ENCODE measurements at places on chromosomes 4 and X.
A peak's percentile ranks its signal among the peaks of the same experiment; 100 is the strongest.

DNA sequence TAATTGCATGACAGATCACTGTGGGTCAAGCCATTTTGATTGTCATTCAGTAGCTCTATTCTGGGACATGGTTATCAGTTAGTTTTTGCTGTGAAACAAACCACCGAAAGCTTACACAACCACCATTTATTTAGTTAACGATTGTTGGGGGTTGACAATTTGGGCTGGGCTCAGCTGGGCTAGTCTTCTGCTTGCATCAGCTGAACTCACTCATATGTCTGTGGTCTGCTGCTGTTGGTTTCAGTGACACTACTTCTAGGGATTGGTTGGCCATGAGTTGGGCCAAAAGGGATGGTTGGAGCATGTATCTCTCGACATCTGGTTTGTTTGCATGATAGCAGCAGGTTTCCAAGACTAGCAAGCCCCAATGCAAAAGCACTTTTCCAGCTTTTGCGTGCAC lies 5.3 kb upstream of the SMIM10 start:
- no peak for DNase-seq

- DNase-seq = no peak
Measured at GRCh38 chr4:21529214-21529613, 419.4 kb downstream of the KCNIP4 start.

GRCh38 chrX:53997724-53998123 lies 46.5 kb downstream of the PHF8 start:
- no peak for DNase-seq

- peak; percentile 29 for DNase-seq
Measured at GRCh38 chr4:173501592-173502150, 28.4 kb downstream of the HAND2 start.

DNA sequence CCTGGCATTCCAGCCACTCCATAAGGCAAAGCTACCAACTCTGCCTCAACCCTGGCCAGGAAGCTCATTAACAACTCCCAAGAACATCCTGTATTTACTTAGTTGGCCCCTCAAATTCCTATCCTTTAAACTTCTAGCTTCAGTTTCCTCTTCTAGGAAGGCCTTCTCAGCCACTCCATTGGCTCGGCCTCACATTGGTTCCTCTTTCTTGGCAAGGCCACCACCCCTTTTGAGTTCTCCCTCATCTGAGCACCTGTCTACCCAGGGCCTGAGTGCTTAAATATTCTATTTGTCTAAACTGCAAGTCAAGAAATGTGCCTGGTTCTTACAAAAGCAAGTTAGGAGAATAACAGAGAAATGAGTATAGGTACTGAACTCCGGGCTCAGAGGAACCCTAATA lies 10.0 kb downstream of the SMC1A start:
- DNase-seq = no peak

DNA sequence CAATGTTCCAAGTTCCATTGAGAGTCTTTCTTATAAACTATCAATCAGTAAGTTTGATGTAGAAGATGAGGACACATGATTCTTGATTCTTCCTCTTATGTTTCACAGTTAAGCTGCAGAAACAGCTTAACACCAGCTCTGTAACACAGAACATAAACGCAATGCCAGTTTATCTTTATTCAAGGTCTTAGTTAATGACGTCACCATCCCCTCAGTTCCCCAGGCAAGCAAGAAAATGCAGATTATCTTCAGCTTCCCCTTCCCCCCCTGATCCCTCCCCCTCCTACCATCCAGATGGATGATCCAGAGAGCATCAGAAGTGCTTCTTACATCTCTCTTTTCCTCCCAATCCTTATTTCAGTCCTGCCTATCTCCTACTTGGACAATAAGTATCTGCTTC lies 4.4 kb upstream of the SH3RF1 start:
- no peak for DNase-seq

GRCh38 chrX:109952985-109953905 lies 49.7 kb upstream of the TMEM164 start:
- no peak for DNase-seq

DNA sequence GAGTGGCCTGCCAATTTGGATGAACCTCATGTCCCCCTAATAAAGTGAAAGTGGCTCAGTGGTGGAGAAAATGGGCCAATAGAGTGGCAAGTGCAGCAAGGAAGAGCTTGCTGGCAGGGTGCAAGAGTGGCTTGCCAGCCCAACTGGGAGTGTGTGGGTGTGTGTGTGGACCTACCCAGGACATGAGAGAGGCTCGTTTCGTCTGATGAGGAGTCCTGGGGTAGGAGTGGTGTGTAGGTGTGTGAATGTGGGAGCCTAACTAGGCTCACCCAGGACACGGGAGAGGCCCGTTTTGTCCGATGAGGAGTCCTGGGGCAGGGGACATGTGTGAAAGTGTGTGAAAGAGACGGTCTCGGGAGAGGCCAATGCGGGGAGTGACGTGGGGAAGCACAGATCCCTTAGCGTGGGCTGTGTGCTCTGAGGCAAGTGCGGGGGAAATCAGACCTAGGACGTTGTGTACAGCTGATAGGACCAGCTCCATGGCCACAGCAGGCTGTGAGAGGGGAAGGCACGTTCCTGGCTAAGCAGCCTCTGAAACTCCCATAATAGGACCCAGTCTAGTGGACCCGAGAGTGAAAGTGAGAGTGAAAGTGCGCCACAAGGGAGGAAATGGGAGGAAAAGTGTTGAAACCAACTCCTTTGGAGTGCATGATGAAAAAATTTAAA lies 5.3 kb downstream of the GAGE10 start:
- DNase-seq = no peak

- DNase-seq = no peak
Measured at GRCh38 chr4:185774131-185774653, 37.8 kb downstream of the SORBS2 start.

- DNase-seq = no peak
Measured at GRCh38 chr4:175330236-175330635, 412.1 kb downstream of the ADAM29 start.

- DNase-seq = no peak
Measured at GRCh38 chr4:47469951-47470350, 6.4 kb upstream of the COMMD8 start.
